ENCODE measurements at places on chromosomes 12 and 14.

GRCh38 chr12:30847259-30847658 lies 79.3 kb upstream of the TSPAN11 start:
- DNase-seq = no peak

GRCh38 chr12:112007945-112008344 lies 5.0 kb downstream of the TMEM116 start:
- no peak for DNase-seq

DNA sequence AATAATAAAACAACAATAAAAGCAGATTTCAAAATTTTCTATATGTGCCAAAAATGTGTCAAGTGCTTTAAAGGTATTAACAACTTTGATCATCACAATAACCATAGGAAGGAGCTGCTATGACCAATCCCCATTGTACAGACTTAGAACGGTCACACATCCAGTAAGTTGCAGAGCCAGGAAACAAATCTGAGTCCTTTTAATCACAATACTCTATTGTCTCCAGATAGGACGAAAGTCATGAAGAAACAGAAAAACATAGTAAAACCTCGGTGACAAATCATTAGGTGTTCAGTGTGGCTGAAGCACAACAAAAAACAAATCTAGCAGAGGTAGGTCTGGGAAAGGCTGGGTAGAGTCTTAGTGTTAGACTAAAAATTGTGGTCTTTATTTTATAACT lies 178.8 kb downstream of the GRIP1 start:
- DNase-seq = no peak

DNA sequence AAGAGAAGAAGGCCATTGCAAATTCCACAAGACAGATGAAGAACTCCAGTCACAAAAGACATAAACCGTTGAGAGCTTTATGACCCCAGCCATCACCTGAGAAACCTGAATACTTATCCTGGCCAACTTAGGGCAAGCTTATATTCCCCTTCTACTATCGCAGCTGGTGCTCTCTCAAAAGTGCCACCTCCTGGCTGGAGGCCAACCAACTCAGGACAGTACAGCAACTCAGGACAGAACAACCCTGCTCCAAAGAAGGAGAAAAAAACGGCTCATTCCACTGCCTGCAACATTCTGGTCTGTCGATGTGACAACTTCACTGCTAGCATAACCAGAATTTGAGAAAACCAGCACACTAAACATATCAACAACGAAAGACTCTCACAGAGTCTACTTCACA lies 9.7 kb upstream of the KRT6B start:
- DNase-seq = no peak

- DNase-seq = no peak
Measured at GRCh38 chr14:33945210-33946088, 5.4 kb downstream of the EGLN3 start.

GRCh38 chr12:107503129-107503855 lies 182.3 kb upstream of the PWP1 start:
- DNase-seq = no peak

DNA sequence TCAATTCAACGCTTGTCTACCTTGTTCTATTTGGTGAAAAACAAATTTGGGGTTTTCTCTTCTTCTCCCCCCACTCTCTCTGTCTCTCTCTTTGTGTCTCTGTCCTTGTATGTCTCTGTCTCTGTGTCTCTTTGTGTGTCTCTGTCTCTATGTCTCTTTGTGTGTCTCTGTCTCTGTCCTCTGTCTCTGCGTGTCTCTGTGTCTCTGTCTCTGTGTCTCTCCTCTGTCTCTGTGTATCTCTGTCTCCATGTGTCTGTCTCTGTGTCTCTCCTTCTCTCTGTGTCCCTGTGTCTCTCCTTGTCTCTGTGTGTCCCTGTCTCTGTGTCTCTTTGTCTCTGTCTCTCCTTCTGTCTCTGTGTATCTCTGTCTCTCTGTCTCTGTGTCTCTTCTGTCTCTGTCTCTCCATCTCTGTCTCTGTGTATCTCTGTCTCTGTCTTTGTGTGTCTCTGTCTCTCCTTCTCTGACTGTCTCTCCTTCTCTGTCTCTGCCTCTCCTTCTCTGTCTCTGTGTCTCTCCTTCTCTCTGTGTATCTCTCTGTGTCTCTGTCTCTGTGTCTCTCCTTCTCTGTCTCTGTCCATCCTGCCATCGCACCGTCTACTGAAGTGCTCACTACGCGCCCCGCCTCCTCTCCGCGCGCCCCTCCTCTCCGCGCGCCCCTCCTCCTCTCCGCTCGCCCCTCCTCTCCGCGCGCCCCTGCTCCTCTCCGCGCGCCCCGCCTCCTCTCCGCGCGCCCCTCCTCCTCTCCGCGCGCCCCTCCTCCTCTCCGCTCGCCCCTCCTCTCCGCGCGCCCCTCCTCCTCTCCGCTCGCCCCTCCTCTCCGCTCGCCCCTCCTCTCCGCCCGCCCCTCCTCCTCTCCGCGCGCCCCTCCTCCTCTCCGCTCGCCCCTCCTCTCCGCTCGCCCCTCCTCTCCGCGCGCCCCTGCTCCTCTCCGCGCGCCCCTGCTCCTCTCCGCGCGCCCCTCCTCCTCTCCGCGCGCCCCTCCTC lies 12.8 kb downstream of the LRCOL1 start:
- DNase-seq = peak; percentile 73

- DNase-seq = no peak
Measured at GRCh38 chr12:30515351-30515750, 180.3 kb downstream of the IPO8 start.

GRCh38 chr12:97461553-97461952 lies 1.1 kb upstream of the RMST start:
- no peak for DNase-seq

- no peak for DNase-seq
Measured at GRCh38 chr14:99230208-99231151, 41.5 kb downstream of the BCL11B start.

GRCh38 chr14:46147452-46147851 lies 504.1 kb downstream of the RPL10L start:
- DNase-seq = no peak

- DNase-seq = no peak
Measured at GRCh38 chr12:128068211-128068610, 198.8 kb upstream of the TMEM132C start.

DNA sequence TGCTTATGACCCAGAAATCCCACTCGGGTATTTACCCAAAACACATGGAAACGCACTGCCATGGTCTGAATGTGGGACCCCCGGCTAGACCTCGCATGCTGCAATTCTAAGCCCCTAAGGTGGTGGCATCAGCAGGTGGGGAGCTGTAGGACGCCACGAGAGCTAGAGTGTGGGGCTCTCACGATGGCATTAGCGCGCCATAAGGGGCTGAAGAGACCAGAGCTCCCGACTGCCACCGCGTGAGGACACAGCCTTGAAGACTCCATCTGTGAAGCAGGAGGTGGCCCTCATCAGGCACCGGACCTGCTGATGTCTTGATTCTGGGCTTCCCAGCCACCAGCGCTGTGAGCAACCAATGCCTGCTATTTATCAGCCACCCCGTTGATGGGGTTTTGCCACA lies 40.3 kb downstream of the RIMBP2 start:
- no peak for DNase-seq

DNA sequence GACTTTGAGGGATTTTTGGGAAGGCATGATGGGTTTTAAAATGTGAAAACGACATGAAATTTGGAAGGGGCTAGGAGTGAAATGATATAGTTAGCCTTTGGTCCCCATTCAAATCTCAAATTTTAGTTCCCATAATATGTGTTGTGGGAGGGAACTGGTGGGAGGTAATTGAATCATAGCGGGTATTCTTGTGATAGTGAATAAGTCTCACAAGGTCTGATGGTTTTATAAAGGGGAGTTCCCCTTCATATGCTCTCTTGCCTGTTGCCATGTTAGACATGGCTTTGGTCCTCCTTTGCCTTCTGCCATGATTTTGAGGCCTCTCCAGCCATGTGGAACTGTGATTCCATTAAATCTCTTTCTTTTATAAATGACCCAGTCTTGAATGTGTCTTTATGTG lies 72.8 kb downstream of the SLC16A7 start:
- no peak for DNase-seq

DNA sequence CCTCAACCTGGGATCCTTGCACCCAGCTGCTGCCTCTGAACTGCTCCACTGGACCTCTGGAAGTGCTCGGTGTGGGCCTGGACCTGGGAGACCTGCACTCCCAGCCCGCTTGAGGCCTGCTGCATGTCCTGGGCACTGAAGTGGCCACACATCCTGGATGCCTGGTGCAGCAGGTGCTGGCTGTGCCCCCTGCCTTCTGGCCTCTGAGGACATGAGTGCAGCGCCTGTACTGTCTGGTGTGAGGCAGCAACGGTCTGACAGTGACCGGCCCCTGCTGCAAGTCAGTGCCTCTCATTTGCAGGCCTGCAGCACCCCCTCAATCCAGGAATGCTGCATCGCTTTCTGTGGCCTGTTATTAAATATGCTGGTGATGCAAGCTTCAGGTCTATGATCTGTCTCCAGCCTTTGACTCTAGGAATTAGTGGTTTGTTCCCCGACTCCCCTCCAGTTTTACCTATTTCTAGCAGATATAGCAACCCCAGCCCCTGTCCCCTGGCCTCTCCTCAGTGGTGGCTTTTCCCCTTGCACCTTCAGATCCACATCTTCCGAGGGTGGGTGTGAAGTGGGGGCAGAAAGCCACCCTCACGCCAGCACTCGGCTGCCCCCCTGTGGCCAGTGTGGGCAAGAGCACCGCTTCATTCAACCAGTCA lies 3.6 kb downstream of the SMIM41 start:
- DNase-seq = peak; percentile 83

GRCh38 chr14:49924852-49925251 lies 32.0 kb downstream of the ARF6 start:
- DNase-seq = no peak

- no peak for DNase-seq
Measured at GRCh38 chr14:75858362-75858761, 123.4 kb downstream of the TGFB3 start.

GRCh38 chr12:50040657-50041056 lies 15.4 kb upstream of the RACGAP1 start:
- DNase-seq = no peak

DNA sequence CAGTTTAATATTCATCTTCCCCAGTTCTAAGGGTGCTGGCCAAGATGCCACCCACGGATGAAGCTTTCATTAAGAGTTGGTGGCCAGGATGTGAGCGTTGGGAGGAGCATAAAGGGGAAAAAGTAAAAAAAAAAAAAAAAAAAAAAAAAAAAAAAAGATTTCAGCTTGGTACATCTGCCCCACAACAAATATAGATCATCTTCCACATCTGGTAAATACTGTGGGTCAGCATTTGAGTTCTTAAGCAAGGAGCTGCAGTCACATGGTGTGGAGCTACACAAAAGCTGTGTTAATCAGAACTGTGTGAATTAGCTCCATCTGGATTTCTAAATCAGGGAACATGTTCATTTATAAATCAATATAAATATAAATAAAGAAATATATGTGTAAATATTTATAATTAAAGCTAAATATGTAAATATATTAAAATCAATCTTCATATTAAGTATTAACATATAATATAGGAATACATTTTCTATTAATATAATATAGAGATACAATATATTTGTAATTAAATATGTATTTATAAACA lies 262.3 kb downstream of the NUAK1 start:
- DNase-seq = no peak

GRCh38 chr14:59997449-59997848 lies 77.5 kb downstream of the LRRC9 start:
- DNase-seq = no peak

- DNase-seq = no peak
Measured at GRCh38 chr12:59724011-59724695, 128.3 kb downstream of the SLC16A7 start.

GRCh38 chr12:47286676-47287075 lies 206.9 kb upstream of the AMIGO2 start:
- no peak for DNase-seq

- DNase-seq = no peak
Measured at GRCh38 chr12:104909761-104910160, 48.3 kb downstream of the SLC41A2 start.

DNA sequence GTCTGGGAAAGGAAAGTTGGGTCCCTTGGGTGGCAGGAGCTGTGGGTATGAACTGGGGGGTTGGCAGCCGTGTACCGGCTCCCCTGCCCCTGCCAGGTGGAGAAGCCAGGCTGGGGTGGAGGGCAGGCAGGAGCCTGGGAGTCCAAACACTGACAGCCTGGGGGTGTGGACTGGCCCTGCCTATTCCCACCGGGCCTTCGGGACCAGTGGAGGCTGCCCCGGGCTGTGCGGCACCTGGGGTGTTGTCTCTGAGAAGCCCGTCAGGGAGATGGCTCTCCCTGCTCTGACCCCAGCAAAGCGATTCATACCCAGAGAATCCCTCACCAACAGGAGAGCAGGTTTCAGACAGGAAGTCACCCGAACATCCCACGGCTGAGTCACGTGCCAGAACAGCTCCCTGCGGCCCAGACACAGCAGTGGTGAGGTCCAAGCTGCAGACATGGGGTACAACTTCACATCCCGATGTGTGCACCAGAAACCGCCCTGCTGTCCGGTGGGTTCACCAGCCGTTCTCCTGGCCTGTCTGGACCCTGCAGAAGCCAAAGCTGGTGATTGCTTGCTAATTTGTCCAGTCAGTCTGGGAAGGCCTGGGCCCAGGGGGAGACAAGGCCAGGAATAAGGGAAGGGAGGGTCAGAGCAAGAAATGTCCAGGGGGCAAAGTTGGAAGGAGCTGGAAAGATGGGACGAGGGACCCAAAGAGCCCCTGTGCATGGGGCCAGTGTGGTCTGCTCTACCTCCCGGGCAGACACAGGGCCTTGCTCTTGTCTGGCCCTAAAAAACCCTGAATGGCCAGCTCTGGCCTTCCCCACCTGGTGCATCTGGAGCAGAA lies 2.1 kb upstream of the GPR132 start:
- no peak for DNase-seq

DNA sequence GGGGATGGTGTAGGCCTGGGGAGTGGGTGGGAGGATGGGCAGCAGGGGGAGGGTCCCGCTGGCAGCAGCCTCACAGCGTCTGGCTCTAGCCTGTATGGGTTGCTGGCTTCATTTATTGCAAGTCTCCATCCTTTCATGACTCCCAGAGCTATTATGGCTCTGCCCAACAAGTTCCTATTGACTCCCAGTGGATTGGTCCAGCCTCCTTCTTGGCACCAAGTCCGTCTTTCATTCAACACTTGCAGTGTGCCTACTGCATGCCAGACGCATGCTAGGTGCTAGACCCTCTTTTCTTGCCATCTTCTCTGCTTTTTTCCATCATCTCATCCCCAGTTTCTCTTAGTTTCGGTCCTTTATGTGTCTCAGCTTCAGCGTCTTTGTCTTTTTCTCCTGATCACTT lies 1.1 kb downstream of the PSMB11 start:
- no peak for DNase-seq

DNA sequence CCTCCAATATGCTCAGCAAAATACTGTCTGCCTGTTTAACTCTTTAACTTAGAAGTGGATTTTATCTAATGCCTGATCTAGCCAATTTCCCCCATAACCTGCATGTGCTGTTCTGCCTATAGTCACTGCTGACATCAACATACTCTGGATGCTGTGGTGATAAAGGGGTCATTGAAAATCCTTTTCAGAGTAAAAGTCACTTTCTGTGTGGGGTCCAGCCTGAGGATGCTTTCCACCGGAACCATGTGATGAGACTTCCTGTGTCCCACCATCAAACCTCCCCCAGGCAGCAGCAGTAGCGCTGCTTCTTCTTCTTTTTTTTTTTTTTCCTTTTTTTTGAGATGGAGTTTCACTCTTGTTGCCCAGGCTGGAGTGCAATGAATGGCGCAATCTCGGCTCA lies 607.0 kb downstream of the BCL11B start:
- DNase-seq = no peak
